ENCODE measurements at places on chromosomes 7 and 10.

DNA sequence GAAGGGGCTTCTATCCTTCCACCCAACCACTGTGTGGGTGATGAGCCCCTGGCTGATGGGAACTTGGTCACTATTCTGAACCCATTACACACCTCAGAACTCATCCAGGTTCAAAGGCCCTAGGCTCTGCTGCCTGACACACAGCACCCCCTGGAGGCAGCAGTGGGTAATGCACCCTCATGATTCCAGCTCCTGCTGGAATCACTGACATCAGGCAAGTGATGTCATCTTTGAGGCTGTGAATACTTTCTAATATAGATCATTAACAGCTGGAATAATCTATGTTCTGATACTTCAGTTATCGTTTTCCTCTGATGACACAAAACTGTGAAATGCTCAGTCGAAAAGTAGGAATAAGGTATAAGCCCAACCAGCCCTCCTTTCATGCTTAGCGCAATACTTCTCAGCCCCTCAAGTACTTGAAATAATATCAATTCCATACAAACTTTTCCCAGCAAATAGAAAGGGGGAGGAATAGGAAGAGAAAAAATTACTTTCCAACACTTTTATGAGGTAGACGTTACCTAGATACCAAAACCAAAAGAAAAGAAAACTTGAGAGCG is 7.5 kb upstream of the RBP3 start:
- peak; percentile 48 for DNase-seq

DNA sequence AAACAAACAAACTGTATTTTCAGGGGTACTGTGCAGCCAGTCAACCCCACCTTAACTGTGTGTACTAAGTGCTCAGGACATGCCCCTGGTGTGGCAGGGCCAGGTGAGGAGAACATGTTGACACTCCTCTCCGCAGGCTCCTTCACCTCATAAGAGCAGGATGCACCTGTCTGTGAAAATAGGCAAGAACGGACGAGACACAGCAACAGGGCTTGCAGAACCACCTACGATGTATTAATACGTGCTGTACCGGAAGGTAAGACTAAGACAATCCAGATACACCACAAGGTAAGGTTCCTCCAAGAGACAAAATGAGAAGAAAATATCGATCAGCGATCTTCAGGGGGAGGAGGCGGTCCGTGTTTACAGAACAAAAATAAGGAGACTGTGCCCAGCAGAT is 65.8 kb upstream of the CAMK2B start:
- no peak for DNase-seq

DNA sequence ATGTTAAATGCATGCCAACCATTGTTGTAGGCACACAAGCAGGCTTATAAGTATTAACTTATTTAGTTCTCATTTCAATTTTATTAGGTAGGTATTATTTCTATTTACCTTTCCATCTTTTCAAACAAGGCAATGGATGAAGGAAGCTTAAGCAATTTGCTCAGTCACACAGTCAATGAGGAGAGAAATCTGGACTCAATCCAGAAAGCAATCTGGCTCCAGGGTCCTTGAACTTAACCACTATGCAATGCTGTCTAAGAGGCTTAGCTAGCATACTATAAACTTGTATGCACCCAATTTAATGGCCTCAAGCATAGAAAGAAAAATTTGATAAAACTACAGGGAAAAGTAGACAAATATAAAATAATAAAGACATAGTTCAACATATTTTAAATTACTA is 88.6 kb downstream of the VWDE start:
- DNase-seq, result no peak

- no peak for DNase-seq
Measured at GRCh38 chr7:36396150-36396549, 6.5 kb downstream of the ANLN start.

DNA sequence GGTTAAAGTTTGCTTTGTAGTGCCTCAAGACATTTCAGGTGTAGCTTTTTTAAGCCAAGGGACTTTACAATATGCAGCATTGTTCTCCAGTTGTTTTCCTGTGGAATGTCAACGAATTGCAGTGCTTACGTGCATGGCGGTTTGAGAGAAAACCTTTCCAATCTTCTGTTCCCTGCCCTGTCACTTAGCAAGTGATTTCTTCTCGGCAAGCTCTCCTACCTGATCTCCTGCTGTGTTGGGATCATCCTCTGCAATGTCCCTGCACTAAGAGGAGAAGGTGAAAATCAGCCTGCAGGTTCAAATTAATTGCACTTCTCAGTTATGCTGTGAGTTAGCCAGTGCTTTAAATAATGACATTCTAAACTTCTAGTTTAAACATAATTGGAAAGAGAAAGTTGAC is 197.6 kb upstream of the FZD1 start:
- no peak for DNase-seq

DNA sequence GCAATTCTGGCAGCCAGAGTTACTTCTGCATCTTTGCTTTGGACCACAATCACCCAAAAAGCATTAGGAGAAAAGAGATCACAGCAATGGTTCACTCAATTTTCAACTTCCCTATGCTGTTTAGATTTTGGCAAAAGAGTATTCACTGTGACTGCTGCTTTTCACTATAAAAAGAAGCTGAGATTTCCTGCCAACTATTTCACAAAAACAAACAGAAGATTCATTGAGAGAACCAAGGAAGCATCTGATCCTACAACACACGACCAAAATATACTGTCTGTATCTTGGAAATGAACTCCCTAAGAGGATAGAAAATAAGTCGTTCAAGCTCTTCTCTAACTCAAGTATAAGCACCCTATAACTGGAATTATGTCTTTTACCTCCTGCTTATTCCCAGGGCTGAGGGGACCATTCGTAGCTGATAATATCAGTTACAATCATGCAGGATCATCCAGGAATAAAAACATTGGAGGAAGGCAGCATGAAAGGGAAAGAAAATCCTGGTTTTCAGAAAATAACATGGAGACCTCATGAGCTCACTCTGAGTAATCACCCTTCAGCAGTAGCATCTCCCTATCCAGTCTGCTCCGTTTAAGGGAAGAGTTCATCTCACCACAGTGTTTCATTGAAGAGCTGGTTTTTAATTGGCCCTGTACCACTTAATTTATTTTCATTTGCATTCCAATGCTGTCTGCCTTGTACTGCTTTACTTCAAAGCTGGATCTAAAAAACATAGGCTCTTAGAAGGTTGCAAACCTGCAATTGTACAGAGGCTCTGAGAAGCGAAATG is 256.2 kb downstream of the PAXIP1 start:
- no peak for DNase-seq

DNA sequence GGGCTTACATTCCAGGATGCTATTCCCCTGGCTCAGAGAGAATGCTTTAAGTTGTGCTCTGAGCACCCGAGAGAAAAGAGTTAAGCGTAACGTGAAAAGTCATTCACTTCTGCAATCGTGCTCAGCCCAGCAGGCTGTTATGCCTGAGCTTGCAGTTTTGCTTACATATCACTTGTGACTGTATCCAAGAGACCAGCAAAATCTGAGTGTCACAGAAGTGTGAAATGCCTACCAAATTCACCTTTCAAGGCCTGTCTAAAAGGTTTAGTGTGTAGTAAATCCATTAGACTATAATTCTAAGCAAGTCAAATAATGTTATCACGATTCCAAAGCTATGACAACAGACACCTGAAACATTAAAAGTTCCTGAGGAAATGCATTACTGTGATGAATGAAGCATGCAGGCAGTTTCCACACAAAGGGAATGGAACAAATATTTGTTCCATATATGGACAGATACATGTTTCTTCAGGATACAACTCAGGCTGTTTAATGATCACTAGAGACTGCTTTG is 20.1 kb downstream of the ITGB1 start:
- DNase-seq, result no peak

DNA sequence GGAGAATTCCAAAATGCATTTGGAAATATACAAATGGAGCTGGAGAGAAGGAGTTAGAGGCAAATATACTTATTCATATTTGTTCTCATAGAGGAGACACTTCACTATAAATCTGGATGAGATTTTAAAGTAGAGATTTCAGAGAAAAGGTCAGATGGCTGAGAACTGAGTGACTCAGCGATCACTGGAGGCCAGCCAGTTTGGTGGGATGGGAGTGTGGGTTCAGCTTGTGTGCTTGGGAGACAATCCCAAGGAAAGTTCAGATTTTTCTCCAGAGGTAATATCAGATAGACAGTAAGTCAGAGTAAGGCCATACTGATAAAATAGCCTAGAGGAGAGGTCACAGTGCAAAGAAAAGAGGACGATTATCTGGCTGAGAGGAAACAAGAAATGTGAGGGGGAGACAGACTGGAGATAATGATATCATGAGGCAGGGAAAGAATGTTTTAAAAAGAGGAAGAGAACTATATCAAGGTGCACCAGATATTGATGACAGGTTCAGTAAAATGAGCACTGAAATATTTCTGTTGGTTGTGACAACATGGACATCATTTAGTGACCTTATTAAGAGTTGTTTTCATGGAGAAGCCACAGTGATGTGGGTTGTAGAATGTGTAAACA is 67.0 kb downstream of the MDFIC start:
- no peak for DNase-seq

DNA sequence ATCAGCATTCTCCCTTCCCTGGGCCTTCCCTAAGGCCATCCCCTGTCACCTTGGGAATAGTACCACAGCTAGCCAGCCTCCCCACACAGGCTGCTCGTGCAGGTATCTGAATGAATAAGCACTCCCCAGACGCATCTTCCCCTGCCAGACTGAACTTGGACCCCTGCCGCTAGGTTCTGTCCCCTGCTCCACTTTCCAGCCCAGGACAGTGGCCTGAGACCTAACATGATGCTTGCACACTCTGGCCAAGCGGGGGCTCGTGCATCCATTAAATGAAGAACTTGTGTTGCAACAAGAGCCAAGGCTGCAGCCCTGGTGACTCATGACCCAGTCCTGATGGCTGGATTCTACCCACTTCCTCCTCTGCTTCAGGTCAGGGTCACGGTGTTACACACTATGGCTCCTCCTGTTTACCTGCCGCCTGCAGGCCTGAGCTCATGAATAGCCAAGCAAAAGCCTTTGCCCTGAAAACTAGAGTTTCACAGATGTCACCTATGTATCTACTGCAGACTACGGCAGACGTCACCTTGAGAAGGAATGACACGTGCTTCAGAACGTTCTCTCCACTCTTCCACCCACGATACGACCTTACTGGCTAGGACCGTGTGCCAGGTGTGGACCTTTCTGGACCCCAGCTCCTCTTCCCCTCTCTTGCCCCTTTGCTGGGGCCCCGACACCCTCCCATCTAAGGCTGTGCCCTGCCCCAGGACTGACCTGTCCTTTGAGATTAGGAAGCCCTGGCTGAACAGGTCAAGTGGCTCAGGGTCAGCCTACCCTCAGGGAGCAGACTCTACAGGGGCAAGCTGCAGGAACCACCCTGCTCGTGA is 6.5 kb downstream of the ASB13 start:
- no peak for DNase-seq

GRCh38 chr7:17599733-17600339 is 301.4 kb downstream of the AHR start:
- no peak for DNase-seq

DNA sequence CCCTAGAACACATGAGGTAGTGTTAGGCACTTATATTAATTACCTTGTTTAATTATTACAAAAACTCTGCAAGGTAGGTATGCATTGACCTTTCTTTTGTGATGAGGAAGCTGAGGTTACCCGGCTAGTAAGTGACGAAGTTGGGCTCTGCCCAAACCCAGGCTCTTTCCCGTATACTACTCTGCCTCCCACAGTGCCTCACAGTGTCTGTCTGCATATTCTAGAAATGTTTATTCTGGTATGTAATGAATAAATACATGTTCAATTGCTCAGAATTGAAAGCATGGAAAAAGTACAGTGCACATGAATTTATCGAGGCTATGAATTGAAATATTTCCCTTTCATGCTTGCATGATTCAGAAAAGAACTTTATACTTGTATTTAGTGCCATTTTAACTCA is 304.9 kb downstream of the PHTF2 start:
- no peak for DNase-seq

DNA sequence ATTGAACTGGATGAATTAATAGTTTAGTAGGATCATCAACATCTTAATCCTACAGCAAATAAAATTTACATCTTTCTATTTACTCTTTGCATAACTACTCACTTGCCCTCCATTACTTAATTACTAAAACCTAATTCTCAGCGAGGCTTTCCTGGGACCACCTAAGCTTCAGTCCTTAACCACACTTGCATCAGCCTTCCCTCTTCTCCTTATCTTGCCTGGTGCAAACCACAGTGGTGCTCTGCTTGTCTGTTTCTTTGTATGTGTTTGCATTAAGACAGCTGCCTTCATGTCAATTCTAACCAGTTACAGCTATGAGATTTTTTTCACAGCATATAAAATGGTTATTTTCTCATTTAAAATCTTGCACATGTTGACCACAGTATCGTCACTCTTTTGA is 72.6 kb upstream of the ZNF92 start:
- DNase-seq, result no peak

- no peak for DNase-seq
Measured at GRCh38 chr10:54496852-54497251, 304.2 kb downstream of the PCDH15 start.

- no peak for DNase-seq
Measured at GRCh38 chr10:77458986-77459590, 178.5 kb downstream of the KCNMA1 start.

- DNase-seq, result no peak
Measured at GRCh38 chr10:133444342-133445267, 9.1 kb upstream of the SCART1 start.

GRCh38 chr10:45625879-45626278 is 46.7 kb downstream of the ZFAND4 start:
- DNase-seq, result no peak

DNA sequence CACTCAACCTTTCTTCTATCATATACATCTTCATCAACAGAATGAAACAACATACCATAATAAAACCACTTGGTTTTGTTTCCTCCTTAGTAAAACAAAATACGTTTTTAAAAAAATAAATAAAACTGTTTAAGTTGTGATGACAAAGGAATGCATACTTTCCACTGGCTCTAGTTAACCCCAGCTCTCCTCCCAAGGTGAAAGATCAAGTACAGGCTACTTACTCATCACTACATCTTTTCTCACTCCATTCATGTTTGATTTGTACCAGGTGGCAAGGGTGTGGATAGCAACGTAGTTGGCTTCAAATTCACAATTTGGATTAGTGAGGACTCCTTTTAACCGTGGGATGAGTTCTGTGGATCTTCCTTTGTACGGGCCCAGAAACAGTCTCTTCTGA is 14.7 kb downstream of the OGA start:
- DNase-seq, result no peak

DNA sequence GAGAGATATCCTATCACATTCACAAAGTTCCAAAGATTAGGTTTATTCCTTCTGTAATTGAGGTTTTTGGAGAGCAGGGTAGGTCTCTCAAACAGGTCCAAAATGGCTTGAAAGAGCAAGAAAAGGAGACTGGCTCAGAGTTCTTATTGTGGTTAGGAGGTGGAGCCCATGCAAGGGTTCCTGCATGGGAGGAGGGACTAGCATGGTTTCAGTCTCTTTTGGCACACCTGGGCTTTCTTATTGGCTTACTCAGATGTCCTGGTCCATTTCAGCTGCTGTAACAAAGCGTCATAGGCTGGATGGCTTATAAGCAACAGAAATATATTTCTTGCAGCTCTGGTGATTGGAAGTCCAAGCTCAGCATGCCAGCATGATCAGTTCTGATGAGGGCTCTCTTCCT is 493.1 kb downstream of the REEP3 start:
- DNase-seq, result no peak

Data from central memory CD4-positive, alpha-beta T cell (primary cell).